ENCODE measurements at places on chromosomes 6 and 20.

DNA sequence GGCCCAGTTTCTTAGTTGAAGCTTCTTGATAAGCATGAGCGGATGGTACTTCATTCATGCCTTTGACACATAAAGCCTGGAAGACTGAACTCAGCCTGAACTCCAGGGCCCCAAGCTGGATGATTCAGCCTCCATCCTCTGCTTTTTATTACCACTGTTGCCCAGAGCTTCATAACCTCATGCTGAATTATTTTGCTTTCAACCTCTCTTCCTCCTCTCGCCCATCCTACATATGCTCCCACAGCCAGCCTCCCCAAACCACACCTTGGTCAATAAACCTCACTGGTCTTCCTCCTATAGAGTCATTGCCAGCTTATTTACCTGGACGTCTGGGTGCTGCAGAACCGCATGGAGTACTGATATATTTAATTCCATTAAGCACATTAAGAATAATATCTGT, 59.4 kb downstream of the SLC35B3 start:
- DNase-seq: no peak

DNA sequence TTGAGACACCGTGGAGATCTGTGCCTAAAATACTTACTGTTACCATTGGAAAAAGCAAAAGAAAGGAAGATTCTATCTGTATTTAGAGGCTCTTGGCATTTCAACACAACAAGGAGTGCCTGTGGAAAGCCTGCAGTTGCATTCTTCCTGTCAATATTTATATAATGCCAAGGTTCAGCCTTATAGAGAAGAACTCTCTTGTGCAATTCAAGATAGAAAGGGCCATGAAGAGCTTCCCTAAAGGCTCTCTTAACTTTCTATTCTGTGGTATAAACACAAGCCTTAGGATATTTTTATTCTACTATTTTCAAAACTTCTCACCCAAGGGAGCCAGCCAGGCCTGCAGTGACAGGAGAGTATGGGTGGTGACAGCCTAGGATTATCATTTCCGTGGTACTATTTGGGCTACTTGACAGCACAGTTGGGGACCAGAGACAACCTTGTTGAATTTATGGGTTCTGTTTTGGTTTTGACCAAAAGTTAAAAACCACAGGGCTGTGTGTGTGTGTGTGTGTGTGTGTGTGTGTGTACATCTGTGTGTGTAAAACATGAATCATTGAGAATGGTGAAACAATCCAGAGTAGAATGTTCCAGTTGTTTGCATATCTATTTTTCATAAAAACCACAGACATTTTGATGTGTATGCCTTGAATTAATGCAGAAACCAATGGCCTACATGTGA, 700.9 kb upstream of the SLC35B3 start:
- DNase-seq: no peak

DNA sequence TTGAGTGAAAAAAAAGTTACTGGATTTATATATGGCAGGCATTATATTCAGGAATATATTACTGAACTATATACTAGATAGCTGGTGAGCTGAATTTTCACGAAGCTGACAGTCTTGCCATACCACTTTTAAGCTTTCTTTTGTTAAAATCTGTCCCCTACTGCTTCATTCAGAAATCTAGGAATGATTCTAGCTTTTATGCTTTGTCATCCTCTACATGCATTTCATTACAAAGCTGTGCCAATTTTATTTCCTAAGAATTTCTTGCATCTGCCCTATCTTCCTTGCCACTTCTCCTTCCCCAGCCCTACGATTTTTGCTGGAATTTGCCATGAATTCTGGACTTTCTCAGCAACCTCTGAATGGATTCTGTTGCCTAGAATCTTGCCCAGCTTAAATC, 158.5 kb upstream of the ADGRB3 start:
- no peak for DNase-seq

GRCh38 chr20:64057628-64058498, 5.1 kb upstream of the TCEA2 start:
- DNase-seq: peak; percentile 71

GRCh38 chr6:161169696-161170095, 104.2 kb downstream of the AGPAT4 start:
- DNase-seq: no peak

Measured in stimulated activated CD8-positive, alpha-beta memory T cell treated with anti-CD3 and anti-CD28 coated beads, Interleukin-4, amount 100 ng/mL, for 4 hours (primary cell).